ENCODE measurements at places on chromosomes 3 and 15. TPM values are rescaled to one million over a fixed set of nuclear protein-coding genes. Genes with fewer than 3 reads are reported as not detected.
A peak's percentile ranks its signal among the peaks of the same experiment; 100 is the strongest.

GRCh38 chr15:56820333-56820732, 87.0 kb upstream of the ZNF280D start:
- H3K4me1 ChIP-seq: peaks cover 26% of the 10 kb centered on the region
- no peak overlapping the region for H3K4me3 ChIP-seq
- no peak overlapping the region for H3K27ac ChIP-seq
- no peaks in the 10 kb centered on the region for H3K36me3 ChIP-seq
- no peaks in the 10 kb centered on the region for H3K27me3 ChIP-seq
- no peak for DNase-seq

GRCh38 chr3:50581459-50581842, 12.1 kb downstream of the HEMK1 start:
- no peak overlapping the region for H3K27ac ChIP-seq
- no peak overlapping the region for H3K4me3 ChIP-seq
- no peaks in the 10 kb centered on the region for H3K27me3 ChIP-seq
- no peak for DNase-seq
- H3K36me3 ChIP-seq: peaks cover 2% of the 10 kb centered on the region

DNA sequence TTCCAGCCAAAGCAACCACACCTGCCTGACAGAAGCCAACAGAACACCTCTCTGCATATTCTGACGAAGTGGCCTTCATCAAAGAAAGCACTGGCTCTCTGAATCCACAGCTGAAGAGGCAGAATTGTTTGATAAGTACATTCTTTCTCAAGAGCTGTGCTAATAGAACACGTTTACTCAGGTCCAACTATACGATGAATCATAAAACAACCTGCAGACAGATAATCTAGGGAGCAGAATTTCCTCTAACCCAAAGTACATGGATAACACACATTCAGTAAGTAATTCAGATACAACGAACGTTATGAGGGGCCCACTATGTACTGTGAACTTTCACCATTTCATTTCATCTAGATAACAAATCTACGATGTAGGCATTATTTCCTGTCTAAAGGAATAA, 25.4 kb downstream of the ALDH1A2 start:
- H3K4me1 ChIP-seq: no peaks in the 10 kb centered on the region
- DNase-seq: no peak
- no peak overlapping the region for H3K27ac ChIP-seq

DNA sequence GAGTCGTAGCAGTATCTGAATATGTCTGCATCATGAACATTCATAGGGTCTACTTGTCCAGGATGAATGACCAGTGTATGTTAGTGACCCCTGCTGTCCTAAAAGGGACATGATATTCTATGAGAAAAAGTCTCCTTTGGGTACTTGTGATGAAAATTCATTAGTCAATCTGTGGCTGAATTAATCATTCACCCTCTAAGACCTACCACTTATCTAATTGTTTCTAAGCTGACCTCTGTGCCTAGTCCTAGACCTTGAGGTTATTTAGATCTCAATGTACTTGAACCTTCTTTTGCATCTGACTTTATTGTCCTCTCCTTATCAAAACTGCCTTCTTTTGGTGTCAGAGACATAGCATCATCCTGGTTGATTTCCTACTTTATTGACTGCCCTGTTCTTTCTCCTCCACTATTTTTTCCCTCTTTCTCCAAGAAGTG, 799.3 kb downstream of the DIPK2A start:
- H3K27ac ChIP-seq: no peak overlapping the region
- H3K4me1 ChIP-seq: no peaks in the 10 kb centered on the region

DNA sequence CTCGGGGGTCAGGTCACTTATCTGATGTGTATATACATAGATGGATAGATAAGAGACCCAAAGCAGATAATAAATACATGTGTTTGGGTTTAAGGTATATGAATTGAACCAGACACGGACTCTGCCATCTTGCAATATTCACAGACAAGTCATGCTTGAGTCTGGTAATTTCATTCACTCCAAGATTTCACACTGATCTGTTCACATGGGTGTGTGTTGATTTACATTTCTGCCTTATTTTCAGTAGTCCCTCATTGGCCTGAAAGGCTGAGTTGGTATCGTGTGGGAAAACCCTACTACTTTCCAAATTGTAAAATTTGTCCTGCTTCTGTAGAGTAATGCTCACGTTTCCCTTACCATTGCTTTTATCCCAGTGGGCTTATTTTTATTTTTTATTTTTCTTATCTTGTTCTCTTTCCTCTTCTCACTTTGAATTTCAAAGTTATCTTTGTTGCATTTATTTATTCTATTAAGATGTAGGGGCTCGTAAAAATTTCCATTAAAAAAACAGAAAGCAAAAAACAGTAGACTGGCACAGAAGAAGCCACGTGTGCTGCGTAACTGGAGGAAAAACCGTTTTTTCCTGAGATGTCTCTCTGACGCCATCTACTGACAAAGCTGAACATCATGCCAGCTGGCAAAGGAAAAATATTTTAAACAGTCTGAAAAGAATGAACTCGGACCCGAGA, 10.8 kb upstream of the MFSD1 start:
- H3K4me1 ChIP-seq: peaks cover 22% of the 10 kb centered on the region
- H3K27ac ChIP-seq: peak overlapping the region; percentile 22
- peak overlapping the region; percentile 3 for H3K4me3 ChIP-seq
- H3K27me3 ChIP-seq: no peaks in the 10 kb centered on the region
- no peaks in the 10 kb centered on the region for H3K36me3 ChIP-seq

GRCh38 chr3:121592856-121593702, at the start of gene FBXO40:
TSS of gene FBXO40 (plus strand) at chr3:121593379. CDS start at chr3:121620576, 27,197 bp downstream.
- no peaks in the 10 kb centered on the region for H3K36me3 ChIP-seq
- peaks cover 3% of the 10 kb centered on the region for H3K27me3 ChIP-seq
- no peak within 1 kb of the TSS for H3K27ac ChIP-seq
- DNase-seq: no peak
- H3K4me1 ChIP-seq: no peaks in the 10 kb centered on the region

DNA sequence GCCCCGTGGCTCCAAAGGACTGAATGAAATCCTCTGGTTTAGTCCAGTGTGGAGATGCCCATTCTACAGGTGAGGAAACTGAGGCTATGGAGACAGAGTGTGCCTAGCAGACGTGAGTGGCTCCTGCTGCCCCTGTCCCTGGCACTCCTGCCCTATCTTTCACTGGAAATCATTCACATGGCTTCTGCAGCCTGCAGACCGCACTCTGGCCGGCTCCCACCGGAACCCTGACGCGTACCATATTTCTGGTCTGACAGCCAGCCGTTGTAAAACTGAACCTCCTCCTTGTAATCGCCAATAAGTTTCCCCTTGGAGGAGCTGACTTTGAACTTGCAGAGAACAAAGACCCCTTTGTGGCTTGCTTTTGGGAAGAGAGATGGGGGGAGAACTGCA, 136.5 kb downstream of the CHSY1 start:
- H3K27me3 ChIP-seq: no peaks in the 10 kb centered on the region
- H3K4me3 ChIP-seq: no peak overlapping the region
- H3K36me3 ChIP-seq: no peaks in the 10 kb centered on the region
- H3K27ac ChIP-seq: no peak overlapping the region
- DNase-seq: no peak

OIP5 gene
- 1.7 TPM for total RNA-seq

TMEM207 gene
- total RNA-seq: not detected
